ENCODE measurements at places on chromosomes 1 and 21. TPM values are rescaled to one million over a fixed set of nuclear protein-coding genes. Genes with fewer than 3 reads are reported as not detected.

Gene RSPH1
- 0.98 TPM for total RNA-seq

Gene CDA
- total RNA-seq: not detected

Gene FLG
- under 0.01 TPM for total RNA-seq

Gene CTSS
- 9.8 TPM for total RNA-seq

Gene BRDT
- not detected for total RNA-seq

Gene PPM1J
- 4.9 TPM for total RNA-seq

Gene MROH7
- 0.25 TPM for total RNA-seq

Gene NLRP3
- 0.74 TPM for total RNA-seq

Gene FMO2
- 0.25 TPM for total RNA-seq

Gene TFF2
- not detected for total RNA-seq

Gene ZNF670
- 23.1 TPM for total RNA-seq

Gene RGS13
- not detected for total RNA-seq

Gene CTTNBP2NL
- 25.8 TPM for total RNA-seq

Gene CAMK1G
- 3.4 TPM for total RNA-seq

Gene PTGFR
- 4.9 TPM for total RNA-seq

All from temporal lobe (tissue), 4 donors.